ENCODE measurements at places on chromosomes 2 and 18.

GRCh38 chr2:95077861-95078603, 43.6 kb downstream of the MRPS5 start:
- no peak for DNase-seq

GRCh38 chr2:241302759-241303651, 12.5 kb downstream of the HDLBP start:
- DNase-seq: no peak

DNA sequence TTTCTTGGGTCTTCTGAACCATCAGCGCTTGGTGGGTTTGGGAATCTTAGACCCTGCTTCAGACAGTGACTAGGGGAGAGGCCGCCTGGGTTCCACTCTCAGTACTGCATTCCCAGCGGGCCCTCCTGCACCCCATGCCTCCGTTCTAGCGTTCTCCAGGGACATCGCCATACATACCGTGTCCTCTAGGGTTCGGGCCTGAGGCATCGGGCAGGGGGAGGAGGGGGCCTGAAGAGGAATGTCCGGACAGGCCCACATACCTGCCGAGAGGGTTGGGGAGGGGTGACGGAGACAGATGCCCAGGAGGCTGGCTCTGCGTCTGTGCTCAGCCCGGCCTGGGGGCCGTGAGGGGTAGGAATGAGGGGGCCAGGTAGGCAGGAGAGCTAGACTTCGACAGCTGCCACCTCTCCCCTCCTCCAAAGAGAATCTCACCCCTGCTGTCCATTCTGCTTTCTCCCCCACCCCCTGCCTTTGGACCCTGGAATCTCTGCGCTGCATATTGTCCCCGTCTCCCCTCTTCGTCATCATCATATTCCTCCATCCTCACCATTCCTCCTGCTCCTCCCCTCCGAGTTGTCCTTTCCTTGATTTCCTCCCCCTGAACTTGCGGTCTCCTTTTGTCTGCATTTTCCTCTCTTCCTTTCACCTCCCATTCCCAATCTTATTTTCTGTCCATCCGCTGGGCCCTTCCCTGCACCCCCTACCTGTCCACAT, 7.8 kb upstream of the WNT10A start:
- no peak for DNase-seq

DNA sequence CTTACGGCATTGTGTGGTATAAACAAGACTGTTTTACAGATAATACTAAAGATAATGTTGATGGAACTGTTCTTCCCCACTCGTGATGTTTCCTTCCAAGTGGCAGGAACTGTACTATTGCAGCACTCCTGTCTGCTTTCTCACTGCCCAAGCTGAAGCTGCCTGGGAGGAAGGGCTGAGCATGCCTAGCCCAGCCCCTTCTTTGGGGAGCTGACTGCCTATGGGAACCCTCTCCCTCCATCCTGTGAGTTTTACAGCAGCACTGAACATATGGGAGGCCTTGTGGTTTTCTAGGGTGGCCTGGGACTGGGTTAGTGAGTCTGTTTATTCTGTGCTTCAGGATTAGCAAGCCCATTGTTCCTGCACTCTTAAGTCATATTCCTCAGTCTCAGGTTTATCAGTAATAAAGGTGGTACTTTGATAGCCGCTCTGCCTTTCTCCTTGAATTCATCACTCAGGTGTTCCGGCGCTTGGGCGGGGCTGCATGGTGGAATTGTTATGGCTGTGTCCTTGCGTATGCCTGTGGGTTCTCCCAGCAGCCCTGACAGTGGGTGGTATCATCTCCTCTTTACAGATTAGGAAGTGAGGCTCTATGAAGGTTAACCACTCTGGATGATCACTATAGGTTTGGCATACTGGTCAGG, 379.7 kb downstream of the PTPRM start:
- DNase-seq: no peak

DNA sequence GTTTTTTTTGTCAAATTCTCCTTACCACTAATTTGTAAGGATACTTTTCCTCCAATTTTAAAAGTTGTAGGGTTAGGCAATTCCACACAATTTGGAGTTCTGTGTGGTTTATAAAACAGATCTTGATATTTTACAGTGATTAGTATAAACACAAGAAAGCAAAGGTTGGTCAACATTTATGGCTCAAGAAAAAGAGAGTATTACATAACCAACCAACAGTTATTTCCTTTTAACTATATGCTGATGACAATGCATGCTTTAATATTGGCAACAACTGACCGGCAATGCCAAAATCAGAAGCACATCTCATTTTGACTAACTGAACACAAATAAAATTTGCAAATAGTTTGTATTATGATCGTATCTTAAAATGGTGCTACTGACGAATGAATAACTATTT, 137.2 kb downstream of the CDH2 start:
- no peak for DNase-seq

- no peak for DNase-seq
Measured at GRCh38 chr2:2033691-2034090, 289.4 kb upstream of the PXDN start.

DNA sequence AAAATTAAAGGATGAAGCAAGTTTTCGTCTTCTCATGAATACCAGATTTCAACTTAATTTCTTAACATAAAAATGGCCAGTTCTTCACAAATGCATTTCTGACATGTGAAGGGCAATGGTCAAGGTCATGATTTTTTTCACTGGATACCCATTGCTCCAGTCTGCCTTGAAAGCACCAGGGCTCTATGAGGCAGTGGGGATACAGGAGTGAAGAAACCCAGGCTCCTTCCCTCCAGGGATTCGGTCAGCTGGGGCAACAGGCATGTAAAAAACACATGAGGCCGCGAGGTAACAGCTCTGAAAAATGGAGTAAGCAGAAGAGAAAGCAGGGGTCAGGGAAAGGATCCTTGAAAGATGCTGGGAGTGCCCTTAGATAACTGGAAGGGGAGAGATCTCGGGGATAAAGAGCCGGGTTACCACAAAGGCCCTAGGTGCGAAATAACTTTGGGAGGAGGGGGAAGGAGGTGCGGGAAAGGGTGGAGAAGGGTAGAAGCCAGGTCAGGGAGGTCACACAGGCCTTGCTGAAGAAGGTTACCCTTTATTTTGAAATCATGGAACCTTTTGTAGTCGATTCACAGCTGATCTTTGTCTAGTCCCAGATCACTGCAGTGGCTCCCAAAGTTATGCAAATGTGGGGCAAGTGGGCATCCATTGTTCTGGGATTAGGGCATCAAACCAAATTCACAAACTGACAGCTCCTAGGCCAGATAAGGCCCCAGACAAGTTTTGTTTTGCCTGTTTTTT, 5.2 kb upstream of the SPRED2 start:
- DNase-seq: no peak

GRCh38 chr2:174524527-174524926, 37.7 kb upstream of the GPR155 start:
- no peak for DNase-seq

- no peak for DNase-seq
Measured at GRCh38 chr2:2777213-2777612, 446.1 kb upstream of the MYT1L start.

GRCh38 chr2:7480431-7480830, 563.2 kb downstream of the RNF144A start:
- no peak for DNase-seq

DNA sequence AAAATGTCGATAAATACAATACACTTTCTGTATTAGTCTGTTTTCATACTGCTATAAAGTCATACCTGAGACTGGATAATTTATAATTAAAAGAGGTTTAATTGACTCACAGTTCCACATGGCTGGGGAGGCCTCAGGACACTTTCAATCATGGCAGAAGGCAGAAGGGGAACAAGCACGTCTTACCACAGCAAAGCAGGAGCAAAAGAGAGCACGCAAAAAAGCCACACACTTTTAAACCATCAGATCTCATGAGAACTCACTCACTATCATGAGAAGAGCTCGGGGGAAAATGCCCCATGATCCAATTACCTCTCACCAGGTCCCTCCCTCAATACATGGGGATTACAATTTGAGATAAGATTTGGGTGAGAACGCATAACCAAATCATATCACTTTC, 256.7 kb downstream of the ANAPC1 start:
- no peak for DNase-seq

GRCh38 chr2:183729380-183729779, 605.1 kb downstream of the NUP35 start:
- no peak for DNase-seq

- DNase-seq: no peak
Measured at GRCh38 chr2:70201831-70202230, 11.0 kb upstream of the C2orf42 start.

DNA sequence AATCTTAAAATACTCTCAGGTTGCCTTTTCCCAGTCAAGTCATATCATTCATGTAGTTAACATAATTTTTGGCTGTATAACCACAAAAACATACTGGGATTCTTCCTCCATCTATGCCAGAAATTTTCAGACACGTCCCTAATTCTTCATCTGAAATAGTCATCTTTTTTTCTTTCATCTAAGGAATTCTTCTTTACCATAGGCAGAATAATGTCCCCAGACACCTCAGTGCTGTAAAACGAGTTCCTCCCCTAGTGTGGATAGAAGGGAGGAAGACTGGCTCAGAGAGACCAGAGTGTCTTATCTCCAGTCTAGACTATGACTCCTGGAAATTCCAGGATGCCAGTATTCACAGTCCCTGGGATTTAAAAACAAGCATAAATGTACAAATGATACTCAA, 127.8 kb downstream of the MREG start:
- no peak for DNase-seq

Measured in stimulated activated CD4-positive, alpha-beta T cell treated with anti-CD3 and anti-CD28 coated beads, TNF-alpha, amount 100 ng/mL, for 1 hour (primary cell).